Activated CD4-positive, alpha-beta T cell treated with anti-CD3 and anti-CD28 coated beads, Interleukin-2, amount 50 U/mL, for 24 hours (primary cell): ENCODE measurements at places on chromosomes 2 and 18.

- DNase-seq: no peak
Measured at GRCh38 chr18:11118051-11118766, 31.2 kb downstream of the PIEZO2 start.

GRCh38 chr18:67354091-67354490 lies 162.4 kb downstream of the DSEL start:
- DNase-seq: no peak

GRCh38 chr18:36015629-36016028 lies 43.1 kb downstream of the RMP24 start:
- DNase-seq: no peak

GRCh38 chr2:174335254-174335987 lies 667 bp downstream of the SP9 start:
- DNase-seq: no peak

DNA sequence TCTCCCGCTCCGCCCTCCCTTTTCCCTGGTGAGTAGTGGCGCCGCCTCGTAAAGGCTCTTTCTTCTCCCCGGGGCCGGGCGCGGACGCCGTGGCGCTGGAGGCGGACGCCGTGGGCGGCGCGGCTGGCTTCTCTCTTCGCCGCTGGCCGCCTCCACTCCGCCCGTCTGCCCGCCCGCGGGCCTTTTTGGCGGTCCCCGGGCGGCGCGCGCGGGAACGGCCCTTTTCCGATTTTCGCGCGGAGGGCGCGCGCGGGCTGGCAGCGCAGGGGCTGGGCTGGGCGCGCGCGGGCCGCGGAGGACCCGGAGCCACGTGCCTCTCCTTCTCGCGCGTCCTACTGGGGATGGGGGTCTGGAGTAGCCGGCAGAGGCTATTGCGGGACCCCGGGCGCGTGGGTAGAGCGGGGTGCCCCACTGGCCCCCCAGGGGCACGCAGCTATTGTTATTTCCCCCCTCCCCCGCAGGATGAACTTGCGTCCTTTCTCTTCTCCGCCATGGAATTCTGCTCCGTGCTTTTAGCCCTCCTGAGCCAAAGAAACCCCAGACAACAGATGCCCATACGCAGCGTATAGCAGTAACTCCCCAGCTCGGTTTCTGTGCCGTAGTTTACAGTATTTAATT lies 472 bp downstream of the SLC20A1 start:
- DNase-seq: no peak

DNA sequence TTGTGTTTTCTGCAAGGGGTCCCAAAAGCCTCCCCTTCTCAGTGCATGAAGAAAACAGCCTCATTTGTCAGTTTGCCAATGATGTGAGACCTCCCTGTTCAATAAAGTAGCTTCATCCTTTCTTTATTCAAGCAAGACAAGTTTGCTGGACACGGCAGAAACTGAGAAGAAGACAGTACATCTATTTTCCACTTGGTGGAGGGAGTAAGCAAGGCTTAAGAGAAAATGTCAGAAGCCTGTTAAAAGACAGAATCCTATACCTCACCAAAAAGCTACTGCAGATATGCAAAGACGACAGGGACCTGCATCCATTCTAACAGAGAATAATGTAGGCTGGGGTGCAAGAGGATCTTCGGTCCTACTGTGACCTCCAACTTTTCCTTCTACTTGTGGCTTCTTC lies 506.8 kb upstream of the VRK2 start:
- DNase-seq: no peak

DNA sequence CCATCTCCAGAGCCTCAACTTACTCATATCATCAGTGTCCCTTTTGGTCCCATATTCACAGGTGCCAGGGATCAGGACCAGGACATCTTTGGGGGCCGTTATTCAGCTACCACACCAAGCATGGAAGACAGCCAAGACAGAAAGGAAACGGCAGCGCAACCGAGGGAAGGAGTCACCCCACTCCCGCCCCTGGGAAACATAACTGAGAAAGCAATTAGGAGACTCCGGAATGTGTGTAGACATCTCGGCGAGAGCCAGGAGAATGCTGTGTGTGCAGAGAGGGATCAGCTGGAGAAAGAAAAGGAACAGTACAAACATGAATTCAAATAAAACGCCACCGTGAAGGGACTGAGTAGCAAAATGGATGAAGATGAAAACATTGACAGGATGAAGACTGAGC lies 13.4 kb upstream of the BOK start:
- DNase-seq: no peak

DNA sequence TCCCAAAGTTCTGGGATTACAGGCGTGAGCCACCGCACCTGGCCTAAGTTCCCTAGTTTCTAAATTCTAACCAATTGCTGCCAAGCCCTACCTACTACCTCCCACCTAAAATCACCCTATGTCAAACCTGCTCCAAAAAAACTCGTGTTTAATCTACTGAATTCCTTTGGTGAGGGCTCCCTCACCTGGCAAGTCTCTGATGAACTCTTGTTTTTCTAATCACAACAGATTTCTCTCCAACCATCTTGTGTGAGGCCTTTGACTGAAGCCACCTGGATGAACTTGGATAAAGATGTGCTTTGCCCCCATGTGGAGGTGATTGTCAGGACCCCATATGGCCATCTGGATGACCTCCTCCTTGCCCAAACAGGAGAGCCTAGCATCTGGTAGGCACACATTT lies 17.4 kb upstream of the SLC35G4 start:
- DNase-seq: no peak
